ENCODE measurements at places on chromosomes 7 and 10.

DNA sequence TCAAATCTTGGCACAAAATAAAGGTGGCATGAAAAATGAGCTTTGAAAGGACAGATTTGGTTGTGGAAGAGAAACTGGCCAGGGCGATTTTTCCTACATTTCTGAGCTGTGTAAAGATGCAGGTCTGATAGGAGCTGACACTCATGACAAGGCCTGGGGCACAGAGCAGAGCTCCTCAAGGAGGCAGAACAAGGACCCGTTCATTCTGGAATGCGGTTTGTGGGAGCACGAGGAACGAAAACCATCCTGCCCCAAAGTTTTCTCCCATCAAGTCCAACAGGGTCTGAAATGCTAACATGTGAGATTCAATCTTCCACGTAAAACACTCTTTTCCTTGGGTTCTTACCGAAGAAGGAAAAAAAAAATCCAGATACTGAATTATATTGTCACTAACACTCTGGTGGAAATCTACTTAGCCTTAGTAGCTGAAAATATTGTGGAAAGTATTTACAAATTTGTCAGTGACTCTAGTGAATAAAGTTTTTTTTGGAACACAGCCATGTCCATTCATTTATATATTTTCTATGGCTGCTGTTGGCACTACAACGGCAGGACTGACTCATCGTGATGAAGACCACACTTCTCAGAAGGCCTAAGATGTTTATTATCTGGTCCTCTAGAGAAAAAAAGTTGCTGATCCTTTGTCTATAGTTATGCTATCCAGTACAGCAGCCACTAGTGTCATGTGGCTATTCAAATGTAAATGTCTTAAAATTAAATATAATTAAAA, 215.7 kb downstream of the BAMBI start:
- no peak for DNase-seq

- no peak for DNase-seq
Observed at GRCh38 chr10:21398563-21399231, 126.8 kb downstream of the SKIDA1 start.

DNA sequence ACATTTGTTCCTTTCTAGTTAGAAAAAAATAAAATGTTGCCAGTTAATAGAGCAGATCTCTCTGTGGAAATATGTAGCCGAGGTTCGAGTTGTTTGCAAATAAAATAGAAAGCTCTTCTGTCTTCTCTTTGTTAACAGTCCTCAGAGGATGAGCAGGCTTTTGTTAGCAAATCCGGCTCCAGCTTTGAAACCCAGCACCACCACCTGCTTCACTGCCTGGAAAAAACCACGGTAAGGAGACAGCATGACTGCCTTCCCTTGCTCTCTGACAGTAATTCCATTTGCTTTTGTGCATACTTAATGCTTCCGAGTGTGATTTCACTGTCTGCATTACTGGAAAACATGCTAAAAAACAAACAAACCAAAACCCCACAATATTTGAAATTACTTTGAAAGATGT, 115.6 kb downstream of the TSPAN12 start:
- no peak for DNase-seq

DNA sequence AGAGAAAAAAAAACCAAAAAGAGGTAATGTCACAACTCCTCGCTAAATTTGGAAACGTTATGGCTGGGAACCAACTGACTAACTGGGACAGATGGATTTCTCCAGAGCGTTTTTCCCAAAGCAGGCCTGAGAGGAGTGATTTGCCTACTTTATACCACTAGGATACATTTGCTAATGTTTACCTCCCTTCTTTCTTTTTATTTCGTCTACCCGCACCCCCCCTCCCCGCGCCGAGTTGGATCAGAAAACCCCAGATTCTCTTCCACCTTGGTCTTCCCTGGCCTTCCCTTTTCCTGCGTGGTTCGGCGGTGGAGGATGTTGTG, 7.2 kb downstream of the CPA2 start:
- no peak for DNase-seq

DNA sequence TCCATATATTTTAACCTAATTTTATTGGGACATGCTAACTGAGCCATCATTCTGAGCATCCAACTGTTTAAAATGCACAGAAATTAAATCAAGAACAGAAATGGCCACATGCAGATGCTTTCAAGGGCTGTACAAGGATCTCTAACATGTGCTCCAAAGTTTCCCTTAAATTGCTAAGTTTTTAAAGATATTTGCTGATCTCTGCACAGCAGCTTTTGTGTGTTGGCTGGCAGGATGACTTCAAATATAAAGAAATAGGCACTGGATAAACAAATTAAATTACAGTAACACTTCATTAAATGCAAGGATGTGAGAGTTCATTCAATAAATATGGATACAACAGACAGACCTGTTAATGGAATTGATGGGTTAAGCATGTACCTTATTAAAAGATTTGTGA, 148.0 kb upstream of the MEOX2 start:
- no peak for DNase-seq

DNA sequence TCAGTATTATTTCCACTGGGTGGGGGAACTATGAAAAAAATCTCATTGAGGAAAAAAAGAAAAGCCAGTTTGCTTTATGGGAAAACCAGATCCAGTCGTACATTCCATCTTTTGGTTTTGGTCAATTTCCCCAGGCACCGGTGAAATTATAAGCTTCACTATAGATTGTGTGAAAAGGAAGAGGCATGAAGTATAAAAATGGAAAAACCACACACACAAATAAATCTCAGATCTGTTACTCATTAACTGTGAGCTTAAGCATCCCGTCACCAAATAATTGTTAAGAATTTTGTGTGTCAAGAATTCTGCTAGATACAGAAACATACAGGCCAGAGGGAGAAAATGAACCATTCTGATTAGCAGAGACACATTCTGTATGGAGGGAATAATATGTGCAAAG, 405.5 kb upstream of the CELF2 start:
- no peak for DNase-seq

DNA sequence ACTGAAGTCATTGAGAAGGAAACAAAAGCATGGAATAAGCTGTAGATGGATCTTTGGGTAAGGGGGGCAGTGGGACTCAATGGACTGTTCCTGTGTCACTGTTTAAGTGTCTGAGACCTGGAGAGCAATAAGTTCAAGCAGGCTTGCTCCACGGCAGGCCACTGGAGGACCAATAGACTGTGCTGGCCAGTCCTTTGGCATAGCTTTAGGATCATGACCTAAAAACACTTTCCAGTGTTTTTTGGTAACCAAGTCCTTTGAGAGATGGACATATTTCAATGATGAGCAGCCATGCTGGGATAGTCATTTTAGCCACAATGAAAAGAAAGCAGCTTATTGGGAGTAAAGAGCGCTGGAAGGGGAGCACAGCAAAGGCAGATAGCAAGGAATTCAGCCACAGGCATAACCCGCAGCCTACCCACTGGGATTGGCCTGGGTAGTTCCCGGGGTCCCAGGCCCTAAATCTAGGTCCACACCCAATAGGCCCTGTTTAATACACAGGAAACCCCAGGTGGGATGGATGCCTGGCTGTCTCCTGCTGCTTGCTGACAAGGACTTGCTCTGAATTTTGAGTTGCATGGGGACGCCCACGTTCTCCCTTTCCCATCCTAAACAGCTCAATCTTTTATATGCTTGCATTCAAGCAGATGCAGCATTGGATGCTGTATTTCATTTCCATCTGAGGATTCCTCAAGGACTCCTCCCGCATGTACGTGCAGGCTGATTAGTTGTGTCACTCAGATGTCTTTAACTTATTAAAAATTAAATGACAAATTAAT, 727.2 kb downstream of the KCNMA1 start:
- DNase-seq, result no peak

DNA sequence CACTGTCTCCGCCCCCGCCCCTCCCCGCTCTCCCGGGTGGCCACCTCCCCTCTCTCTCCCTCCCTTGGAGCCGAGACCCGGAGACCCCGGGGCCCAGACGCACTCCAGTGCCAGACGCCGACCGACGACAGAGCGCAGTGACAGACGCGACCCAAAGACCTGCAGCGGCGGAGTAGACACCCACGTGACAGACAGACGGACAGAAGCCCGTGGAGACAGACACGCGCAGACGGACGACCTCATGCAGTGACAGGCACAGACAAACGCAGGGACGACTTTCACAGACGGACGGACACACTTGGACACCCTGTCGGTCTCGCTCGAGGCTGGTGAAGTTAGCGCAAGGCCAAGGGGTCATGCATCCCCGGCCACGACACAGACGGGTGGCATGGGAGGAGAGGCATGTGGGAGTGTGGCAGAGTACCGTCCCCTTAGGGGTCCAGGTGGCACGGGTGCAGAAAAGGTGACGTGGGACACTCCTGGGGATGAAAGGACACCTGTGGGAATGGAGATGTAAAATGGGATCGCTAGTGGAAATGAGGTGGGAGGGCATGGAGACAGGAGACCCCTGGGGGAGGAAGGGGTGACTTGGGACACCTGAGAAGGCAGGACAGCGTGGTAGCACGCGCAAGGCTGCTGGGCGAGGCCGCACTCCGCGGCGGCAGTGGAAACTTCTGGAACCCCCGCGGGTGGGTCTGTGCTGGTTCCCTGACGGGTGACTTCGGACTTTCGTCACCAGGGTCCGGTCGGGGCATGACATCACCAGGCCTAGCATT, 456 bp upstream of the ACHE start:
- no peak for DNase-seq

GRCh38 chr7:112453505-112454171, 3.4 kb downstream of the IFRD1 start:
- no peak for DNase-seq

DNA sequence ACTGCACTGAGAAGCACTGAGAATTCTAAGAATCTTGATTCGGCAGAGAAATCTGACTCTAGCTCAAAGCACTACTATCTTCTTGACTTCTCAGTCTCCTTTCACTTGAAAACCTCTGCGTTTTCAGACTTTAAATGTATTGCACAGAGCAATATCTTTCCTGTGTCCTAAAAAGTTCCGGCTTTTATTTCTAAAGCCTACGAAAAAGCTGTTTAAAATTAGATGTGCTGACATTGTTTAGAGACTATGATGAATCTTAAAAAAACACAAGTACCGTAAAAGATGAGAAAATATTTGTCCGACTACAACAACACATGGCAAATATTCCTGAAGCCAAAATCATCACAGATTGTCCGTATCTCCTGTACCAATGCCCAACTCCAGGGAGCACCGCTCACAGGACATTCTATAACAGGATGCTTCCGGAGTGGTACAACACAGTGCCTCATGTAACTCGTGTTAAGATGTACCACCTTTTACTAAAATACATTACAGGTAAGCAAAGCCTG, 136.9 kb downstream of the CUBN start:
- DNase-seq, result no peak

DNA sequence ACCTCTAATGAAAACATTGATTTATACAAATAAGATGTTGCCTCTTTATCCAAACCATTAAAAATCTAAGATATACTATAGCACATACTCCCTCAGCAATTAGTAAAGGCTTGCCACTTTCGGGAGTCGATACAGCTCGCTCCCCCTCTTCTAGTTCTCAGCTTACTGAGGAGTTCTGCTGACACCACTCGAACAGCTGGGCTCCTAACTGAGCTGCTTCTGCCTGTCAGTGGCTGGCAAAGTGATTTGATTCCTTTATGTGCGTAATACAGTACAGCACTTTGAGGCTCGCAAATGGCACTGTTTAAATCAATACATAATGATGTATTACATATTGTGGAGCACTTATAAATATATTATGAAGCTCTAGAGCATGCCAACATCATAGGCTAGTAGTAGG, 241.8 kb downstream of the CREB5 start:
- no peak for DNase-seq

DNA sequence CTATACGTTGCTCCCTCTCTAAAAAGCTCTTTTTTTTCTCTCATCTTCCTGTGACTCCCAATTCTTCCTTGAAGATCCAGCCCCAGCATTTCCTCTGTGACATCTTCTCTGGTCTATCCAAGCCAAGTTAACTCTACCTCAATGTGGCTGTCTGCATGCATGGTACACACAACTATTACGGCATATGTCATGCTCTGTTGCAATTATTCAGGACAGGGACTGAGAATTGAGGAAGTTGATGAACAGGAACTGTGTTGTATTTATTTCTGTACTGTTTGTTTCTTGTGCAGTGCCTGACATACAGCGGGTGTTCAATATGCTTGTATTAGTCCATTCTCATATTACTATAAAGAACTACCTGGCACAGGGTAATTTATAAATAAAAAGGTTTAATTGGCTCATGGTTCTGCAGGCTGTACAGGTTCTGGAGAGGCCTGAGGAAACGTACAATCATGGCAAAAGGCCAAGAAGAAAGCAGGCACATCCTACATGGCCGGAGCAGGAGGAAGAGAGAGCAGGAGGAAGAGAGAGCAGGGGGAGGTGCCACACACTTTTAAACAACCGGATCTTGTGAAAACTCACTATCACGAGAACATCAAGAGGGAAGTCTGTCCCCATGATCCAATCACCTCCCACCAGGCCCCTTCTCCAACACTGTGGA, 6.3 kb downstream of the TRPV5 start:
- DNase-seq, result no peak

- DNase-seq, result no peak
Observed at GRCh38 chr10:75294518-75294865, 58.7 kb upstream of the COMTD1 start.

DNA sequence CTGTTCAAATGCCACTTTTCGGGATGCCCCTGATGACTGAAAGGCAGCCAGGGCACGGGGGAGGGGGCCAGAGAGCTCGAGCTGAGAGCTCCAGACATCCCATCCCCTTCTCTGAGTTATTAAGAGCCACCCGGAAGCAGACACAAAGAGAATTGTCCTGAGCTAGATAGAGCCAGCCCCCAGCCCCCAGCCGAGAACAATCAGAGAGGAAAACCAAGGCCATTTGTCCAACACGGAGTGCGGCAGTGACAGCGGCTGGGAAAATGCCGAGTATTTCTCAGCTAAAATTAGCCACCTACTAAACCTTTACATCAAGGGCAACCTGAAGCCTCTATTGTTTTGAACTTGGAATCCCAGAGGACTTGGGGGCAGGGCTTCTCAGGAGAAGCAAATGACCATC, 51.0 kb downstream of the UNC5B start:
- DNase-seq, result no peak

- DNase-seq, result no peak
Observed at GRCh38 chr10:70935631-70936030, 47.3 kb upstream of the PCBD1 start.

GRCh38 chr7:156820445-156821063, 72.4 kb downstream of the LMBR1 start:
- no peak for DNase-seq

- DNase-seq, result no peak
Observed at GRCh38 chr7:100875356-100875751, 451 bp downstream of the SRRT start.

DNA sequence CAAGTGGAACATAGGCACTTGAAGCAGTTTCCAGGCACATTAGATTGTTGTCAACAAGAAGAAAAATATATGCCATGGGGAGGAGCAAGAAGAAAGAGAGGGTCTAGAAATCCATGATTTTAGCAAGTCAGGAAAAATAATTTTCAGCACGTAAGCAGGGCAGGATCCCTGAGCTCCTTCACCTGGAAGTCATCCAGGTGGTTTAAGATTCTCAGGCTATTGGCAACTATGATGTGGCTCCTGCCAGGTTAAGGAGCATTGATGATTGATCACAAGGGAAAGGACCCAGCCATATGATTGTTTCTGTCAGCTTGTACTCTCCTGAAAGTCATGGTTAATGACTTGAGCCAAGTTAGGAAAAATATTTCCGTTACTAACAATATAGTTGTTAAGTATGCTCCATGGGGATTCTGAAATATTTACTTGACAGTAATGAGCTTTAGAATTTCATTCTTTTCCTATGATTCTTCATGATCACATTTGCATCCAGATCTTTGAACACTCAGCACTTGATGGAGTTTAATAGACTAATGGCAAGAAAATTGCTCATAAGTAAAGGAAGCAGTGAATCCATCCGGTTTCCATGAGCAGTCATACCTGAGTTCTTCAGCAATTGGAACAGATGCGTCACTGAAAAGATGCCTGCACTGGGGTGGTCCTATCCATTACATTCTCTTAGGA, 209.1 kb downstream of the BICC1 start:
- DNase-seq, result no peak

- no peak for DNase-seq
Observed at GRCh38 chr7:45450571-45451204, 123.5 kb upstream of the ADCY1 start.

Measured in NCI-H1436 treated with DMSO at 0.1 percent for 48 hours (cell line).